Effector memory CD8-positive, alpha-beta T cell (primary cell): ENCODE measurements at places on chromosomes 2 and 18.

DNA sequence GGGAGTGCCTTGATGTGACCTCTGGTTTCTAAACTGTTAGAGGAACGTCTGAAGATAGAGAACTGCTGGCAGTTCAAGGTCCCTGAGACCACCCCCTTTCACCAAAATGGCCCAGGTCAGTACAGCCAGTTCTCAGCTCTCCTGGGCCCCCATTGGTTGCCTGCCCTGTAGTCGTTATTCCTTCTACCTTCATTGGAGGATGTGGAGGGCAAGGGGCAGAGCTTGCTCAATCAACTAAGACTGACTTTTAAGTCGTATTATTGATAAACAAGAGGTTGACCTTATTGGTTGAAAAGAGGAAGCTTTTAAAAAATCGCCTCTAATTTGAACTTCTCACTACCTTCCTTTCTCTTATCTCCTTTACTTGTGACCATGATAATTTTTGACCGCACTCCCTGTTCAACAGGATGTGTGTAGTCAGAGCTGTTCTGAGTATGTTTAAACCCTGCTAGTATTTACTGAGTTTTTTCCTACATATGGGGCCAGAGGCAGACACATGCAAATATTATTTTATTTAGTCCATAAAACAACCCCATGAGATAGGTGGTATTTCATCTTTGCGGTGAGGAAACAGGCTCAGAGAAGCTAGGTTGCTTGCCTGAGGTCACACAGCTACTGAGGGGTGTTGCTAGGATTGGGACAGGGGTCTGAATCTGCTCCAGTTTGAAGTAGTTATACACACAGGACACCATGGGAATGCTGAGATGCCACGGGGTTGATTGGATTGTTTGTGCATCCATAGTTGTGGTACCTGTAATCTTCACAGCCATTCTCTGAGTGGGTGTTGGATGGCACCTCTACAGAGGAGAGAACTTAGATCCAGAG is 65.9 kb downstream of the TMEM247 start:
- no peak for DNase-seq

DNA sequence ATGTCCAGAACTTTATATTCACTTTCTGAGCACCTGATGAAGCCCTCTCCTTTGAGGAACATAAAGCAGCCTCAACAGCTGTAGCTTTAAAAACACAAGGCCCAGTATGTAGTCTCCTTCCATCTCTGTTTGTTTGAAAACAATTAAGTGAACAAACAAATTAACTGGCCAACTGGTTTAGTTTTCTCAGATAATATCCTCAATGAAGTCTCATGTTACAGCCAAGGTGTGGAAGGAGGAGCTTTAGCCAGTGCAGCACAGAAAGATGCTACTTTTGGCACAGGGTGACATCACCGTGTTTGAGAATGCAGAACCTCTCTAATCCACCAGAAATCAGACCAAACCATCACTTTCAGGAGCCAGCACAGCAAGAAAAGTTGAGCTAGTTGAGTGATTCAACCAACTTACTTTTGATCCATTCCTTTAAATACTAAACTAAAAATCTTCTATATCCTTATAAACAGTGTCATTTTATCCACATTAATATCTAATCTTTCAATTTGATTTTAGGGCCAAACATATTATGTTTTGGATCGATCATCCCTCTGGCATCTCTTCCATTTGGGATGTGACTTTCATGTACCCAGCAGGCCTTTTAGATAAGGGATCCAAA is 488.7 kb downstream of the ARHGAP15 start:
- no peak for DNase-seq

GRCh38 chr2:15316370-15316814 is 244.7 kb downstream of the NBAS start:
- DNase-seq, result peak; percentile 58

DNA sequence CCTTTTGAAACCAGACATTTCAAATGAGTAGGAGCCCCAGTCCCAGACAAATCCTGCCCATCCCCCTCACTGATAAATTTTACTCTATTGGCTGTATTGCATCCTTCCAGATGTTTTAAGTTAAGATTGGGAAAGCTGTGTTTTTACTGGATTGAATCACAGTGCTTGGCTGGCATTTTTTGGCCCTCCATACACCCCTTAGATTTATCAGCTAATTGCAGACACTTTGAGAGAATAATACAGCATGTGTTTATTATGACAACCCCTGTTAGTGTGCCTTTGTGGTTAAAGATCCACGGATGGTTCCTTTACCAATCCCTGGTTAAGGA is 74.9 kb downstream of the ANTXR1 start:
- DNase-seq, result no peak

GRCh38 chr2:168782271-168782670 is 20.2 kb upstream of the NOSTRIN start:
- no peak for DNase-seq

DNA sequence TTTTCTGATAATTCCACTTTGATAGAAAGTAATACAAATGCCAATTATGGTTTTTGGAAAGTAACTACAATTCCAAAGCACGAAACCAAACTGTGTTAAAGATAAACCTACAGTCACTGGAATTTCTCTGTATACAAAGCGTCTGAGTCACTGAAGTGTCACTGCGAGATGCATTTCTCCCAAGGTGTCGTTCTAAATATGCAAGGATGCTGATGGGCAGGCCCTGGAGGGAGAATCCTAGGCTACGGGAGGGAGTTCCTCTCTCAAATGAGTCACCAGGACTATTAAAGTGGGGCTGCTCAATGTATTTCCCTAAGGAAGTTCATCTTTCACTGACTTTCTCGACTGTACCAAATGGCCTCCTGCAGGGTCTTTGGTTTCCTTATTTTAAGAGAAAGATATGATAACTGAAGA is 163.8 kb upstream of the STK17B start:
- DNase-seq, result no peak

DNA sequence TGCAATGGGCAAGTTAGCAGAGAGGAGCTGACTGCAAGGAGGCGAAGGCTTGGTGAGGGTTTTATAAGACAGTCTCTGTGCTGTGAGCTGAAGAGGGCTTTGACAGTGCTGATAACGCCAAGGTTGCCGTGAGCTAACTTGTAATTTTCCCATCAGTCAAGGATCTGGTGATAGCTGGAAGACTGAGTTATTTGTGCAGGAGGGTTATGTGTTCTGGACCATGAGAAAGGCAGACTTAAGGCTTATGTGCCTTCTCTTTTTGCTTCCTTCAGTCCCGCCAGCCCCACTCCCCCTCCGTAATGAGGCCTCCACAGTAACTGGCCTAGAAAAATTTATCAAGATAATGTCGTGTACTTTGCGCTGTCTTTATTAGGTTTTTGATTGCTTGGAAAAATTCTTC is 94.6 kb downstream of the RTP5 start:
- no peak for DNase-seq

DNA sequence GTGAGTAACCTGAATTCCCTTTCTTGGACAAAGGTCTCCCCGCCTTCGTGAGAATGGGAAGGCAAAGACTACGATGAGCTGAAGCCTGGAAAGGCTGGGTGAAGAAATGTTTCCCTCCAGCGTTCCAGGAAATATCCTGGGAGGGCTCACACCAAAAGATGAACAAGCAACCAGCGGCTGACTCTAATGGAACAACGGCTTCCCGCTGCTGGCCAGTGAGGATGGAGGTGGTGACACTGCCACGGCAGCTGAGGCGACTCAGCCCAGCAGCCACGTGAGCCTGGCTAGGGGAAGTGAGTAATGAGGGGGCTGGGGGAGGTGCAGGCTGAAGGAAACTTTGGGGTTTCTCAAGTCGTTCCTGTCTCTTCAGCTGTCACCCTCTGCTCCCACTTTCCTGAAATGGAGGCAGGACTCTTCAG is 105.0 kb upstream of the SMAD7 start:
- no peak for DNase-seq

- DNase-seq, result no peak
Observed at GRCh38 chr2:1837022-1837421, 92.7 kb upstream of the PXDN start.

DNA sequence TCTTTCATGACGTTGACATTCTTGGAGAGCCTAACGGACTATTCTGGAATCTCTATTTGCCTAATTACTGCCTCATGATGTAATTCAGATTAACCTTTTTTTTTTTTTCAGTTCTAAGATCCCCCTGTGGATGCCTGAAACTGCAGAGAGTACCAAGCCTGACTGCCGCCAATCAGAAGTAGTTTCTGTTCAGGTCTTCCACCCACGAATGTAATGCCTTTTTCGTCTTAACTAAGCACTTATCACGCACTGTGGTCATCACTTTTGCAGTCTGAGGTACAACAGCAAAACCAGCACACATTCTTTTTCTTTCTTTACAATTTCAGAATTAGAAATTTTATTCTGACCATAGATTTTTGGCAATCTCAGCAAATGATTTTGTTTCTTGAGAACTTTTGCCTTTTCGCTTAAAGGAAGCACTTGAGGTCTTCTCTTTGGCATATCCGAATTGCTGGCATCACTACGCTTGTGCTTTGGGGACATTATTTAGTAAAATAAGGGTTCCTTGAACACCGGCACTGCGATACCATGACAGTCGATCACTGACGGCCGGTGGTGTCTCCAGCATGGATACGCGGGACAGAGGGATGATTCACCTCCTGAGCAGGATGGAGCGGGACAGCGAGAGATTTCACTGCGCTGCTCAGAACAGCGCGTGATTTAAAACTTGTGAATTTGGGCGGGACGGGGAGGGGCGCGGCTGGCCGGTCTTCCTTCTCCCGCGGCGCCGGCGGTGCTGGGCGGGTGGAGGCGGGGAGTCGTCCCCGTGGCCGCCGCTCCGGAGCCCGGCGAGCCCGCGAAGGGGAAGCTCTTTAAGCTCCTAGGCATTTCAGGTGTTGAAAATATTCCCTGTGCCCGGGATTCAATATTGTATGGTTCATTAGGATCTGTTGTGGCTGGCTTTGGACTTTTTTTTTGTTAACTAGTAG is 32.0 kb upstream of the GPR55 start:
- DNase-seq, result no peak

- no peak for DNase-seq
Observed at GRCh38 chr2:86704459-86704971, 15.6 kb upstream of the RMND5A start.

DNA sequence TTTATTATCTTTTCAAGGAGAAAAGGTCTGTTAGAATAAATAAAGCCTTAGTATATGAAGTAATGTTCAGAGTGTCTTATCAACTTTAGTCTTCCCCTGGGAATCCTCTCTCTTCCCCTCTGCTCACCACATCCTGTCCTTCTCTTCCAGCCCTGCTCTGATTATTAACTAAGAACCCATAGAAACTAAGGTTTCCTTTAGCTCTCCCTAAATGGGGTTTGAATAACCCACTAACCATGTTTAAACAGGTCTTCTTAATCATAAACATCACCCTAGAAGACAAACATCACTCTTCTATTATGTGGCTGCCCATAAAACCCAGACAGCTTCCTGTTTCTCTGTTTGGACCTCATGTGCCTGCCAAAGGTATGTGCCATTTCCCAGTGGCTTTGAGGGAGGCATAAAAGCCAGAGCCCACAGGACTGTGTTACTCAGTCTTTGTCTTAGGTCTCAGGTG is 50.1 kb downstream of the SLC14A1 start:
- peak; percentile 19 for DNase-seq

DNA sequence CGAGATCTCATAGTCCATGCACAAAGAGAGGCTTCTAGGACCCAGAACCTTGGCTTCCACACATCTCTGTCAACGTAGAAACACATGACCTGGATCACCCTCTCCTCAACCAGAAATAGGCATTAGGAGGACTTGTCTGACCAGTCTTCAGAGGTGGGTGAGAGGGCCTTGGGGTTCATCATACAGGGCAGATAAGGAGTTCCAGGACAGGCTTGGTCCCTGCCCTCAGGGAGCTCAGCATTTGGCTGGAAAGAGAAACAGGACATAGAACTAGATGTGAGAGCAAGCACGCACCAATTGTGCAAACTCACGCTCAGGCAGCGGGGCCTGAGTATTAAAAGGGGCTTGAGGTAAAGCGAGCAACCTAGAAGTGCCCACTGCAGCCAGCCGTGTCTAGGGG is 28.6 kb upstream of the NOTO start:
- no peak for DNase-seq
